ENCODE measurements at places on chromosomes 1 and 21.
A peak's percentile ranks its signal among the peaks of the same experiment; 100 is the strongest.

DNA sequence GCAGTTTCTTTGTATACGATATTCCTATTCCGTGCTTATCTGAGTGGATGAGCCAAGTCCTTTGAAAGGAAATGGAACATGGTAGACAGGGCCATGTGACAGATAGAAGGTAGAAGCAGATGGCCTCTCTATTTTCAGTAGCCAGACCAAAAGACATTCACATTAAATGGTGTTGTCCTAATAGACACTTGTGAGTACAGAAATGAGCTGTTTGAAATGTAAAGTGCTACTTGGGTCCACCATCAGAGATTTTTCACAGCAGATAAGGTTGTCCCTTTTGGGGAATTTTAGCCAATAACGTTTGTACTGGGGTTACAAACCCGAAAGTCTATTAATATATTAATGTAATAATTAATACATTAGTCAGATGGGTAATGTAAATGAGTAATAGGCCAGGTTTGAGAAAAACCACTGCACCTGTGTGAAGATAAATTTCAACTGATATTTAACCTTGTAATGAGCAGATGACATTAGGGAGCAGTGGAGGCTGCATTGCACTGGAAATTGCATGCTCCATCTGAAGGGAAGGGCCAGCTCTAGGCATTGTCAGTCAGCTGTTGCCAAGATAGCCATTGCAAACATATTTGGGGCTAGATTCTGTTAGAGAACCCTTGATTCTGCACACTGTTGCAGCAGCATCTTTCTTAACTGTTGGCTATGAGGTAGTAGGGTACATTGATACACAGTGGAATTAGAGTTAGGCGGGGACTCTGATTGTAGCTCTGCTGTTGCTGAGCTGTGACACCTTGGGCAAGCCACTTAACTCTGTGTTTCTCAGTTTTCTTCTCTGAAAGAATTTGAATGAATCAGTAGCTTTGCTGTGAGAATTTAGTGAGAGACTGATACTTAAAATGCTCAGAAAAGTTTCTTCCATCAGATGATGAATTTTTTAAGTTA is 43.8 kb downstream of the FGGY start:
- DNase-seq: no peak

GRCh38 chr1:23628951-23629387 is 62.6 kb upstream of the RPL11 start:
- DNase-seq: no peak

DNA sequence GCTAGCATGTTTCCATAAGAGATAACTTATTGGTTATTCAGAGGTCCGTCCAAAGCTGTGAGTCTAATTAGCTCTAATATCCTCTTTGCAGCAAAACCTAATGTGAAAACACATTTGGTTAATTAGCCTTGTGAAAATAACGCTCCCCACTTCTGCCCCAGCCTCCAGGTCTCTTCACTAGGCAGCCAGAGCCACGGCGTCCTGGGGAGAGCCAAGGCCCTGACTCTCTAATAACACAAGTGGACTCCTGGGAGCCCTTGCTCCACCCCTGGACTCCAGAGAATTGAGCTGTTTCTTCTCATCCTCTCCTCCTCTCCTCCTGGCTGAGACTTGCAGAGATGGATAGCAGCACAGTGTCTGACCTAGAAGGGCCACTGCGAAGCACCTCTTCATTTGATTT is 78.8 kb downstream of the CCDC185 start:
- no peak for DNase-seq

DNA sequence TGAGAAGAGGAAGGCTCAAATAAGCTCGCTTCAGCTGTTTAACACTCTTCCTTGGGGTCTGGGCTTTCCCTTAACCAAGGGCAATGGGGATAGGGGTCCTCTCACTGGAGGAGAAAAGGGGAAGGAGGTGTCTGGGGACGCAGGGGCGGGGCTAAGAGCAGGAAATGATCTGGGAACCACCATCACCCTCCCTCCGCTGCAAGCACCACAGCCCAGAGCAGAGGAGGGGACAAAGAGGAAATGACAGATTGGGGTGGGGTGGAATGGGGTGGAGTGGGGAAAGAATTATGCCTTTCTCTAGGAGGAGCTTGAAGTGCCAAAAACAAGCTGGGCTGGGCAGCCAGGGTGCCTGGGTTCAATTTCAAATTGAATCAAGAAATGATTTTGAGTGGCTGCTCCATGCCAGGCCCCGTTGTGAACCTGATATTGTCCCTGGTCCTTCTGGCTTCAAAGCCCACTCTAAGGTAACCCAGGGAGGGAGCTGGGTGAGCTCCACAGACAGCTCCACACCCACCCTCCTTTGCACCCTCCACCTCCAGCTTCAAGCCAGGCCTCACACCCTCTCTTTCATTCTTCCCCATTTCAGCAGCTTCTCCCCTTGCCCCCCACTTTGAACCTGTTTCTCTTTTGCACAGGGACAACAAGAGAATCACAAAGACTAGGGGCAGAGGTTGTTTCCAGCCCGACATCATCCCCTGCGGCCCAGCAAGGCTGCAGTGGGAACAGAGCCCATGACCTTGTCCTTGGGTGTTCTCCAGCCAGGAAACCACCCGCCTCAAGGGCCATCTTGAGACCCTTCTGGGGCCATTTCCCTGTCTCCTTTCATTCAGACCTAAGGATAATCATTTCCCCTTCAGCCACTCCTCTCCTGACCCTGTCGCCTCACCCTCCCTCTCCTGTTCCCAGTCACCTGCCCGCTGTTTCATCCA is 1.1 kb downstream of the ARHGAP30 start:
- DNase-seq: peak; percentile 16

Measured in NCI-H69 (cell line).